ENCODE measurements at places on chromosomes 11 and 22.

DNA sequence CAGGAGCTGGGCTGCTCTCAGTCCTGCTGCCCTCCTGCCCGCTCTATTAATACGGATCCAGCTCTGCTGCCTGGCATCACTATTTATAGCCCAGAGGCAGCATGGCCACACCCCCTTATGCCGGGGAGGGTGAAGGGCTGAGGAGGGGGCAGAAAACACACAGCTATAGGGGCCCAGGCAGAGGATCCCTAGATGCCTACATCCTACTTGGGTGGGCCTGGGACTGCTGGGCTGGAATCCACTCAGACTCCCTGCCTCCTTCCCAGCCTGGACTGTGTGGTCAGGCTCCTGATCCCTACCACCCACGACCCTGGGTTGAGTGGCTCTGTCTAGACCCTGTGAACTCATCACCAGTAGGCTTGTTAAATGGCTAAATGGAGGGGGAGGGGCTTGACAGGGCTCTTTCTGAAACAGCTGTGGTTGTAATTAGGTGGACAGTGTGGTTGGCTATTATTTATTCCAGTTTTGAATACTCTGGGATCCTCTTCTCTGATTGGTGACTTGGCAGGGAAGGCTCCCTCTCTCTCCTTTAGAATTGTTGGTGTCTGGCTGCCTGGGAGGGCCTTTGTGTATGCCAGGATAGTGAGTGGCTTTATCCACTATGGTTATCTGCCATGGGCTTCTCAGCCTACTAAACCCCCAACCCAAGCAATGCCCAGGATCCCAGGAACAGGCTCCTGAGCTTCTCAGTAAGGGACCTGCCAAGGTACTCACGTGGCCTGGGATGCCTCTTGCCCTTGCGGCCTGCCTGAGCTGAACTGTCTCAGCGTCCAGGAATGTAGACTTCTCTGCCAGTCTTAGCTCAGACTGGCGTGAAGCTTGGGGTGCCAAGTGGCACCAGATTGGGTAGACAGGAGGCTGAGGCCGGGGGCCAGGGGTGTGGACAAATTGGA, 15.2 kb downstream of the PHLDB1 start:
- DNase-seq: peak; percentile 66

GRCh38 chr11:129894278-129895125, 876 bp downstream of the NFRKB start:
- no peak for DNase-seq

DNA sequence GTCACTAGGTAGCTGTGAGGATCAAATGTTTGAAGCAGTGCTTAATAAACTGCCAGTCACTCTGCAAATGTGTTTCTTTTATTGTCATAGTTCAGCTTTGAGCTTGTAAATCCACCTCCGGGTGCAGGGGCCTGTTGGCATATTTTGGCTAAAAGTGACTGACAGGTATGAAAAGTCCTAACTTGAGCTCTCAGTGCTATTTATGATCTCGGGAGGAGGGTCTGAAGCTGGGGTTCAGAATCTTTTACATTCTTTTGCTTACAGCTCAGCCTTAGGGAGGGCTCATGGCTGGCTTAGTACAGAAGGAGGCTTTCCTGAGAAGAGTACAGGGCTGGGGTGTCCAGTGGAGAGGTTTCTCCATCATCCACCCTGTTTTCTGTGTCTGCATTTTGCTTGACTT, 1.5 kb downstream of the ASPHD2 start:
- DNase-seq: no peak

DNA sequence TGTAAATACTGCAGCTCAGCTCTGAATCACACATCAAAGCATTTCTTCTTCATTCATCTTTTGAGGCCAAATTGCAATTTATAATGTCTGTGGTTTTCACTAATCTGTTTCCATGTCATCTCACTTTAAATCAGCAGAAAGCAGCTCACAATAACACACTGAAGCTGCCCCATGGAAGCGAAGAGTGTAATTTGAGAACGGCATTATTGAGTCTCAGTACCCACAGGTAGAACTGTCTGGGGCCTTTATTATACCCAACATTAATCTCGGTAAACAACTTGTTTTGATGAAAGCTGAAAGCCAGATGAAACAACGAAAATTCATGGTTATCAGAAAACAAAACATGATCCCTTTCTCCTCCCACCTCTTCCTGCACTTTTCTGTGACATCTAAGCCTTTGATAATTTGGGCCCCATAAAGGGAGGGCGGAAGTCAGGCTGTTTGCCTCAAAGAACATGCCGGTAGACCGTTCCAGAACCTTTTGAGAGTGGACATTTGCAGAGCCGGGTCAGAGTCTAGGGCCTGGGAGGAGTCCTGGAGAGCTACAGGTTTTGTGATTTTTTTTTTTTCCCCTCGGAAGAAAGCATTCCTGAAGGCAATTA, 68.2 kb upstream of the SESN3 start:
- peak; percentile 56 for DNase-seq

- DNase-seq: peak; percentile 63
Observed at GRCh38 chr11:114058026-114058706, 1.3 kb upstream of the ZBTB16 start.

GRCh38 chr22:26789951-26790350, 132.6 kb downstream of the MIAT start:
- no peak for DNase-seq

GRCh38 chr11:10556590-10556989, 11.9 kb downstream of the LYVE1 start:
- no peak for DNase-seq

DNA sequence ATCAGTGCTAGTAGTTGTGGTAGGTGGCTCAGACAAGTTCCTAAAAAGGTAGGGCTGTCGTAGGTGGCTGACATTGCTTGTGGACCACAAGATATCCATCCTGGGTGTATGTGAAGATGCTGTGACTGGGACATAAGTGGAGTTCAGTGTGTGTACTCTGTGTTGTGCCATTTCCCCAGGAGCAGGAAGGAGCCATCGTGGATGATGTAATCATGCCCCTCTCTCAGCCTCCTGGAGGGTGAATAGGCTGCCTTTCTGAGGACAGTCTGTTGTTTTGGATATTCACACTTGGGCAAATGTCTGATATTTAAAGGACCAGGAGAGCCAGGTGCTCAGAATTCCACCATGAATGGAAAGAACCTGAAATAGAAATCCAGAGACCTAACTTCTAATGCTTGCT, 2.7 kb downstream of the HEPHL1 start:
- no peak for DNase-seq

- DNase-seq: no peak
Observed at GRCh38 chr11:126277780-126278179, 5.1 kb upstream of the TIRAP start.

DNA sequence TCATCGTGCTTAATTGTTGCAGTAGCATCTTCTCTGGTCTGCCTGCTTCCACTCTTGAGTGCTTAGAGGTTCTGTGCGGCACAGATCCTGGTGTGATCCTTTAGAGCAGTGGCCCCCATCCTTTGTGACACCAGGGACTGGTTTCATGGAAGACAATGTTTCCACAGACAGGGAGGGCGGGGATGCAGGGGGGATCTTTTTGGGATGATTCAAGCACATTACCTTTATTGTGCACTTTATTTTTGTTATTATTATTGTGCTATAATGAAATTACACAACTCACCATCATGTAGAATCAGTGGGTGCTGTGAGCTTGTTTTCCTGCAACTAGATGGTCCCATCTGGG, 76.8 kb upstream of the SHANK2 start:
- no peak for DNase-seq

DNA sequence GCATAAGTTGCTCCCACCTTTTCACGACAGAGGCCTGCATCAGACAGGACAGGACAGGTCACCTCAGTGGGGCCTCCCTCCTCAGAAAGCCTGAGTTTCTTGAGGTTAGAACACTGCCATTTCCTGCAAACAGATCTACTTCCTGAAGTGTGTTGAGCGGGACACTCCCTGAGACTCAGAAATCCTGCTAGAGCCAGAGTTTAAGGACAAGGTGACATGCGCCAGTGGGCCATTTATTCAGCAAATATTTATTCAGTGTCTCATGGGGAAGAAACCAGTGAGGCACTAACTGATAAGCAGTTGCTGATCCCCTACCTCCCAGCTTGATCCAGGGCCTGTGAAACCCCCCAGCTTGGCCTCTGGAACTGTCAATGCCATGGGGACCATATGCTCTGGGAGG, 454.6 kb downstream of the SOX6 start:
- DNase-seq: no peak

- peak; percentile 36 for DNase-seq
Observed at GRCh38 chr11:2531277-2531986, 86.6 kb downstream of the KCNQ1 start.

DNA sequence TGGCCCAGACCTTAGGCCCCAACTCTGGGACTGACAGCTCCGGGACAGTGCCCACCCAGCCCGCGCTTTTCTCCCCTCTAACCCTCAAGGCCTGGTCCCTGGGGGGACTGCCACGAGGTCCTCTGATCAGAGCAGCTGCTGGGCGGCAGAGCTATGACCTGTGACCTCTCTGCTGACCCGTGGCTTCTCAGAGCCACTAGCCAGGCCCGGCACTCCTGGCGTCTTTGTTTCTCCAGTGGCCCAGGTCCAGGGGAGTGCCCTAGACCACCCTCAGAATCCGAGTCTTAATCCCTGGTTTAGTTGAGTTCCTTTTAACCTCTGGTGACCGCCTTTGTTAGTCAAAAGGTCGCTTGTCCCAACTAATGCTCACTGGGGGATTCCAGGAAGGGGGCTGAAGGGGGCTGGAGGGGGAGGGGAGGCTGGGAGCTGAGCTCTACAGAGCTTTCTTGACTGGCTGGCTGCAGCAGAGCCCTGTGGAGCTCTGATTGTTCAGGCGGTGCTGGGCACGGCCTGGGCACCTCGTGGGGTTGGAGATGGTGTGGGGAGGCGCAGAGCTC, 1.2 kb downstream of the FBLN1 start:
- DNase-seq: no peak

- DNase-seq: no peak
Observed at GRCh38 chr11:16215352-16215751, 141.0 kb downstream of the SOX6 start.

GRCh38 chr11:120210626-120211521, at the start of gene OAF:
OAF (plus strand) TSS chr11:120211032; CDS start chr11:120211280, 248 bp downstream.
- DNase-seq: peak; percentile 88

DNA sequence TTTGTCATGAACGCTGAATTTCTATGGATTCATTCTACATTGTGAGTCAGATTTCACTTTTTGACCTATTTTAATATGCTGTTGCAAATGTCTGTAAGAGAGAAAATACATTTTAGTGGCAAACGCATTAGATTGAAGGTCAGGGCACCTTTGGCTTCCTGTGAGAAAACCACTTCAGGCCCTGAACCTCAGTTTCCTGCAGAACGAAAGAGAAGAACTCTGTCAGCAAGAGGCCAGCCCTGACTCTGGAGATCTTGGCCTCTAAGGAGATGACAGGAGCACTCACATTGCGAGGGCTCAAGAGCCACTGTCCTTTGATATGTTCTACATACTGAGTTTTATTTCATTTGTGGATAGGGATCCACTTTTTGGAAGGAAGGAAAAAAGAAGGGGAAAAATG, 83.6 kb downstream of the KCNJ1 start:
- DNase-seq: no peak

- DNase-seq: no peak
Observed at GRCh38 chr11:113577356-113578032, 102.3 kb upstream of the DRD2 start.

- DNase-seq: no peak
Observed at GRCh38 chr11:62501432-62501891, 45.1 kb downstream of the AHNAK start.

DNA sequence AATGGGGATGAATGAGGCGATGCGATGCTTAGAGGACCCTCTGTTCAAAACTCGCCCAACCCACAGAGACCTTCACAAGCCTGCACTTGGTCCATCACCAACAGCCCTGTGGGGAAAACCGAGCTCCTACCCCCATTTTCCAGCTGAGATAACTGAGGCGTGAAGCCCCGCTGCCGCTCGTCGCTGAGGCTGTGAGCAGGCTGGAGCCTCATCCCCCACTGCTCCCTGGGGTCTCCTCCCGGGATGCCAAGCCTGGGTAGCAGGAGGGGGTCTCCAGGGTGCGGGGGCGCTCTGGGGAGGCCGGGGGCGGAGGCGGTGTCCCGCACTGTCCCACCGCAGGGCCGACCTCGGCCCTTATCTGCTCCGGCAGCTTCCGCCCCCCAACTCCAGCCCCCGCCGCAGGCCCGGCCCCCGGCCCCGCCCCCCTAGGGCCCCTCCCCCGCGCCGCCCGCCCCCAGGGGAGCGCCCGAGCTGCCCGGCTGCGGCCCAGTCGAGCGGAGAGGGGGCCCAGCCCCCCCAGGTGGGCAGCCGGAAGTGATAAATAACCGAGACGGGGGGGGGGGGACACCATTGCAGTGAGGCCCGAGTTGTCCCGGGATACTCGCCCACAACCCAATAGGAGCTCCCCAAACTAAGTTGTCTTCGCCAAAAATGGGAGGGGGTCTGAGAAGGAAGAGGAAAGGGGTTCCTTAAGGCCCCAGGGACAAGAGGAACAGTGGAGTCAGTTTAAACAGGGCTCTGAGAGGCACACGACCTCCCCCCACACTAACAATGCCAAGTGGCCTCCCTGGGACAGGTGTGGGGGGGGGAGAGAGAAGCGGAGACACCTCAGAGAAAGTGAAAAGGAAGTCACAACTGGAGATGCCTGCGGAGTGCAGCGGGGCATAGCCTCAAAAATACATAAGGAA, 8.3 kb upstream of the SLC39A13 start:
- DNase-seq: no peak

GRCh38 chr11:112620621-112621394, 340.4 kb upstream of the NCAM1 start:
- no peak for DNase-seq

DNA sequence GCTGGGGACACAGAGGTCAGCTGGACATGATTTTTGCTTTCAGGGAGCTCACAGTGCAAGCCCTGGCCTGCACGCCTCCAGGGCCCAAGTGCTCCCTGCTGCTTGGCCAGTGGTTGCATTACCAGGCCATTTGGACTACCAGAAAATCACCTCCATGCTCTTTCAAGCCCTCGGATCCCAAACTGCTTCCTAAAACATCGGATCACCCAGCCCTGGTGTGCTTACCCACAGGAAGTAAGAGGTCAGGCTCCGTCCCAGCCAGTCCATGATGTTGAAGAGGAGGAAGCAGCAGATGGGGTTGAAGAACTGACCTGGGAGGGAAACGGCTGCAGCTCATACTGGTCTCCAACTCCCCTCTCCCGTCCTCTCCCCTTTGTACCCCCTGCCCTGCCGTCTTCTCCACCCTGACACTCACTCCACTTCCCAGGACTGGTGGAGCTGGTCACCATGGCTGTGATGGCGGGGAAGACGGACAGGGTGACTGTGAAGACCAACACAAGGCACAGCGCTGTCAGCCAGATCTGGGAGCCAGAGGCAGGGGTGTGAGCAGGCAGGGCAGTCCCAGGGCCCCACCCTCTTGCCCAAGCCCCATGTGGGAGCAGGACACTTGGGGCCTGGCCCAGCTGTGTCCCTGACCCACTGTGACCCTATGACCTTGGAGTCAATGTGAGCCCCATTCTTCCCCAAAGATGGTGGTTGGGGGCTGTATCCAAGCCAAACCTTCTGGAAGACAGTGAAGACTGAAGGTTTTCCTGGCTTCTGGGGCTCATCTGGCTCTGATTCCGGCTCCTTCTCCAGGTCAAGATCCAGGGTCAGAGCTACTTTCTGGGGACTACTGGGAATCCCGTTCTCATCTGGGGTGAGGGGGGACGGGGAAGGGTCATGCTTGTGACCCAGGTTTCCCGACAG, 5.6 kb downstream of the SLC29A2 start:
- DNase-seq: no peak

GRCh38 chr11:16361108-16361865, 4.9 kb upstream of the SOX6 start:
- DNase-seq: no peak

GRCh38 chr11:34028425-34028824, 23.1 kb upstream of the CAPRIN1 start:
- DNase-seq: peak; percentile 22

GRCh38 chr11:117238221-117238620, 5.8 kb downstream of the RNF214 start:
- DNase-seq: no peak

Data from fibroblast of mammary gland (primary cell).